ENCODE measurements at places on chromosomes 4 and X.

DNA sequence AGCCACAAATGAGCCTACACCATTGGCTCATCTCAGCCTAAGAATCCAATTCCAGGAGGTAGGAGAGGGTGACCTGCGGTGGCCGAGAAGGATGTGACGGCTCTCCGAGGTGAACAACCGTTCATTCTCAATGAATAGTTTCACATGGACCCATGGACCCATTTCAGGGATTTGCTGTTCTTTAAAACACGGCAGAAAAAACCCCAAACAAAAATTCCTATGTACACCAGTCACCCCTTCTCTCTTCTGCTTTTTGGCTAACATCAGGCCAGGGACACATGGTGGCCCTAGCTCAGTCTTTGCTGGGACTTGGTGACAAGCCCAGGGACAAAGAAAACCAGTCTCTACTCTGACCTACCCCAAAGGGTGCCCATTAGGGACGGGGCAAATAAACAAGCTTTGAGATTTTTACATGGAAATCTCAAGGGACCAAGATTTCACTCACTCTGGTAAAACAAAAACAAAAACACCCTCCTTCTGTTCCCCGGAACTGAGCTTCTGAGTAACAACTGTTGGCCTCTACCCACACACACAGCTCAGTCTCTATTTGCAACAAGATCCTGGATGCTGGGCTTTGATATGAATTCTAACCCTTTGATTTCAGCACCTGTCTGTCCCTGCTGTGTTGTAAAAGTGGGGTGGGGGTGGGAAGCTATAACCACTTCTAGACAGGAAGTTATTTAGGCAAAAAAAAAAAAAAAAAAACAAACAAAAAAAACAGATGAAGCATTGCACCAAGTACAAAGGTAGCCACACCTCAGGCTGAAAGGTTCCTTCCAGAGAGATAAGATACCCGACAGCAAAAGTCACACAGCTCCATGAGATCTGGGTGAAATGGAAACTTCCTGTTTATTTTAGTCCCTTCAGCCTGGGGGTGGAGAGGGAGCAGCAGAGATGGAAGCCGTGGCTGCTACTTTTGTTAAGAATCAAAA, 49.0 kb downstream of the DDX3X start:
- peak; percentile 12 for DNase-seq

DNA sequence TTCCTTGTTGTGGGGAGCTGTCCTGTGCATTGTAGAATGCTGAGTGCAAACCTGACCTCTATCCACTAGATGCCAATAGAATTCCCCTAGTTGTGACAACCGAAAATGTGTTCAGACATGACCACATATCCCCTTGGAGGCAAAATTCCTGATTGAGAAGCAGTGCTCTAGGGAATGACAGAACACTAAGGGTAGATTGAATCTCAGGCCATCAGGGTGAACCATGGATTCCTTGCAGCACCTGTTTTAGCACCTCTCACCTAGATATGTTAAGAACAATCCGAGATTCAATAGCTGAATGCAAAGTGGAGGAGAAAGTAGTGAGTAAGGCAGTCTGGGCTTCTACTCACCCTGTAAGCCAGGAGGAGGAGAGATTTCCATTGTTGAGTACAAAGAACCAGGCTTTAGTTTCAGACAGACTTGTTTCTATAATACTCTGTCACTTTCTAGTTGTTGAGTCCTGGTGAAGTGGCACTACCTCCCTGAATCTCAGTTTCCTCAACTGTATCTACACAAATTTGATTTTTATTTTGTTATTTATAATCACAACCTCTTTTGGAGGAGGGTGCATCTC, 111.0 kb upstream of the RAP2C start:
- no peak for DNase-seq

DNA sequence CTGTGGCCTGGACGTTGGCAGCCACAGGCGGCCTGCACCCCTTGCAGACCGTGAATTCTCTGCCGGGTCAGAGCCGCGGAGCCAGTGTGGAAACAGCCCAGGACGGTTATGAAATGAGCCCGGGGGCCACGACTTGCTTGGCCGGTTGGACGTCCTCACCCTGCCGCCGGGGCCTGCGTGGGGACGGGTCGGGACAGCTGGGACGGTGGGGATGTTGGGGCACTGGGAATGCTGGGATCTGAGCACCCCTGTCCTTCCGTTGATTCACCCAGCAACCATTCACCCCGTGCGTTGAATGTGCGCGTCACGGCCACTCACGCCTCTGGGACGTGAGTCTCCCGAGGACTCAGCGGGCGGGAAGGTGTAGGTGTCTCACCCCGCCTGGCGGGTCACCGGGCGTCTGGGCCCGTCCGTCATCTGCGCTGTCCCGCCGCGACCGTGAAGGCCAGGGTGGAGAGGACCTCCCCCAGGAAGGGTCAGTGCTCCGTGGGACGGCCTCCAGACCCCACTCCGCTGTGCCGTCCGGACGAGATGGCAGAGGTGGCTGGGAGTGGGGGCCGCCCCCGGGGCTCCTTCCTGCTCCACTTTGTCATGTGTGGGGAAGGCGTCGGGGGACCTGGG, 4.5 kb upstream of the PLCXD1 start:
- DNase-seq = no peak

- DNase-seq = peak; percentile 4
Observed at GRCh38 chr4:10160281-10160856, 43.8 kb upstream of the WDR1 start.

GRCh38 chrX:112851161-112851779, 10.6 kb upstream of the AMOT start:
- DNase-seq = no peak

- no peak for DNase-seq
Observed at GRCh38 chrX:48971249-48972219, at the start of gene KCND1. Gene KCND1, minus strand, starts transcription at chrX:48971844. Its CDS starts 1,573 bp downstream, at chrX:48970271.

GRCh38 chr4:173519111-173520101, 10.6 kb downstream of the HAND2 start:
- no peak for DNase-seq

DNA sequence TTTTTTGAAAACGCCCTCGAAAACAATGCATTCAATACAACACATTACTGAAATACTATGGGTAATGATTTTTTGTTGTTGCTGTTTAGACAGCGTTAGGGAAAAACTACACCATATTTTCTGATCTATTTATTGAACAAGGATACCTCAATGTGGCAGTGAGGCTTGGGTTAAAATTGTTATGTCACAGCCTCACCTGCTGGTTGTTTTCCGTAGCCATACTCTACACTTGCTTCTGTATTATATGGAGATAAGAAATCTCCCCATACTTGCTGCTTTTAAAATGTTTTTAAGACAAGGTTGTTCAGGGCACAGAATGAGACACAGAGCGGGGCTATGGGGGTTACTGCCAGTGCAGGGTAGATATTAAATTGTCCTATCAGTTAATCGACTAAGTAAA, 221.6 kb upstream of the FTHL17 start:
- DNase-seq = no peak

DNA sequence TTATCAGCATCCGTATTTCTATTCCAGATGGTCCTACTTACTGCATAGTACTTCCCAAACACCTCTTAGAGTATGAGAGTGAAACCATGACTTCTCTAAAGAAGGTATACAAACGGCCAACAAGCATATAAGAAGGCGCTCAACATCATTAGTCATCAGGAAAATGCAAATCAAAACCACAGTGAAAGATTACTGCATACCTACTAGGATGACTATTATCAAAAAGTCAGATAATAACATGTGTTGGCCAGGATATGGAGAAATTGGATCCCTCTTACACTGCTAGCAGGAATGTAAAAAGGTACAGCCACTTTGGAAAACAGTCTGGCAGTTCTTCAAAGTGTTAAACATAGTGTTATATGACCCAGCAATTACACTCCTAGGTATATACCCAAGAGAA, 215.3 kb upstream of the CXorf66 start:
- DNase-seq = no peak

- no peak for DNase-seq
Observed at GRCh38 chr4:37998226-37998625, 38.0 kb downstream of the PTTG2 start.

DNA sequence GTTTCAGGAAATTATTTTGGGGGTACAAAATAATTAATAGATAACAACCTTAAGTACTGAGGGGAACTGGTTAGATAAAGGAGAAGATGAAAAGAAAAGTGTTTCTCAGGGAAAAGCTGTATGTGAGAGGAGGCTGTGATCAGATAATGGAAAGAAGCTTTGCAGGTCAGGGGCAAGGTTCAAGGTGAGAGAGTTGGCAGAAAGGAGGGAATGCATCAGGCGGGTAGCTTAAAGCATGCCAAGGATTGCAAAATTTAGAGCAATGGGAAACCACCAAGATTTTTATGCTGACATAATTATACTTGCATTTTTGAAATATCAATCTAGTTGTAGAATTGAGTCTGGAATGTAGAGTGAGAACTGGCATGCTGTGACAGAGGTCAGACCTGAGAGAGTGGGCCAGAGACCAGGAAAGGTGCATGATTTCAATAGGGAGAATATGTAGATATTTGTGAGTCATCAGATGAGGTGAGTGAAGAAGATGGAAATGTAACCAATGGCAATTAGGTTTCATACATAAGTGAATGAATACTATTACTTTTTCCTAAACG, 508.7 kb downstream of the TRIML1 start:
- DNase-seq = no peak

DNA sequence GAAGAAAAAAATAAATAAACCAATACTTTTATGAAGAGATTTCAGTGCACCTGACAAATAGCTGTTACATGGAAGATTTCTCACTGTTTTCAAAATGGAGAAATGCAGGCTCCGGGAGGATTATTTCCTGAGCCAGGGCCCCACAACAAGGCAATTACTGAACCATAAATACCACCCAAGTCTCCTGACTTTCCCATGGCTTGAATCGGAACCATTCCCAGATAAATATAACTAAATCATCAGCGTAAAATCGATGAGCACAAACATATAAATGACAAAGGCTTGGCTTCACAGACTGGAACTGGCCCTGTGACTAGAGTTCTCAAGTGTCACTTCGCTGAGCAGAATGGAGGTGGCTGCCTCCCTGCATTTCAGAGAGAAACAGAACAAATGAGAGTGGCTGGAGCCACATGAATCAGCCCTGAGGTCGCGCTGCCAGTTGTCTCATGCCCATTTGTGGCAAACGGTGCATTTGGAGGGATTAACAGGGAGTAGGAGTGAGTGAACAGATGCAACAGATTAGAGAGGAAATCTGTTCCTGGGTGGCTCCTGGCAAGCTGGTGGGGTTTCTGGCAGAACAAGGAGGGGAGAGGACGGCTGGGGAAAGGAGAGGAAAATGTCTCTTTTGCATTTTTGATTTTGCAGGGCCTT, 57.3 kb upstream of the STIM2 start:
- peak; percentile 1 for DNase-seq

GRCh38 chr4:78074759-78075158, 17.6 kb downstream of the FRAS1 start:
- no peak for DNase-seq

DNA sequence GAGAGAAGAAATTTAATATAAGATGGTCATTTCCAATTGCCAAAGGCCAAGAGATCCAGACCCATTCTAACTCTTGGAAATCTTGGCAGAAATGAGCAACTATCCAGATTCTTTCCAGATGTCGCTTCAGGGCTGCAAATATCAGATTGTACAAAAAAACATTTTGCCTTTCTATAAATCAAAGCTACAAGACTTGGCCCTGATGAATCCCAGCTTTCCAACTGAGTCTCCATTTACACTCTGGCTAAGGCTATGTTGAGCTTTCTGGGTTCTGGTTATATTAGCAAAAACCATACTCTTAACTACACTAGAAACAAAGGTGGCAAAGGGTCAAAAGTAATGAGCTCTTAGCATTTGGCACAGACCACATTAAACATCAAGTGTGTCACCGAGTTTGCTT, 345.8 kb downstream of the OPHN1 start:
- DNase-seq = no peak

DNA sequence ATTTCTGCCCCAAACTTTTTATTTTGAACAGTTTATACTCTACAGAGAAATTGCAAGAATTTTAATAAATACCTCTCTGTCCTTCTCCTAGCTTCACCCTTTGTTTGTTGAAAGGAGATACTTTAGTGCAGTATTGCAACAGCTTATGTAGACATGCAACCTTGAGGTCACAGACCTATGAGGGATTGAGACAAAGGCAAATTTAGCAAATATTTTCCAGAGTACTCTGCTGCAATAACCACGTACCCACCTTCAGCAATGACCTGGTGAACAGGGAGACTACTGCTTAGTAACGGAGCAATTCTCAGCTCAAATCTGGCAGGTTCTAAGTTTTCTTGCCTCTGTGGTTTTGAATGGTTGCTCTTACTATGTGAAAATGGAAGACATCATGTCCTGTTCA, 13.2 kb downstream of the FGA start:
- no peak for DNase-seq

DNA sequence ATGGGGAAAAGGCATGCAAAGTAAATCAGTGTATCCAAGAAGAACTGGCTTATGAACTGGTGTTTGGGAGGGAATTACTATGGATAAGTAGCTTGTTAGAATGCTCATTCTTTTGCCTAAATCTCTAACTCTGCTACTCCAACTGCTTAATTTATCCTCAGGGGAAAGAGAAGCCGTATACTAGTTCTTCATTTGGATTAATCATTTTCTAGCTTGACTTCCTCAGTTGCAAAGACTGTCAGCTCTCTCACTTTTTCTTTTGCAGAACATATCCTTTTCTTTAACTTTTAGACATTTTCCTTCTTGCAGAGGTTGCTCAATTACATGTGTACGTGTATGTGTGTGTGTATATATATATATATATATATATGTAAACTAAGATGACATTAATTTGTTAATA, 21.9 kb downstream of the GPRIN3 start:
- no peak for DNase-seq

GRCh38 chr4:177582992-177583391, 140.8 kb upstream of the AGA start:
- no peak for DNase-seq

- no peak for DNase-seq
Observed at GRCh38 chr4:175431694-175432093, 380.4 kb downstream of the GPM6A start.

DNA sequence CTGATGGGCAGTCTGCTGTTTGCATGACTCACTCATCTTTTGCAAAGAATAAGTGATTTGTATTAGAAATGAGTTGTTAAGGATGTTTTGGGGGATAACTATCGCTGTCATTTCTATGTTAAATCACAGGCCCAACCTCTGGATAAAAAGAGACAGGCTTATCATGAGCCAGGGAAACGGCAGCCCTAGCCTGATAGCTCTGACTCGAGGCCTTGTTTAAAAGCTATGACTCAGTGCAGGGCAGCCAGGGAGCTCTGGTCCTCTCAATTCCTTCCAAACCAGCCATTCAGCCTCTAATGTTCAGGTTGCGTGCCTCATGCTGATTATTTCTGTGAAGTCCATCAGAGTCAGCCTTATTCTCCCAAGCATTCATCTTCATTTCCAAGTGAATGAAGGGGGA, 305.9 kb upstream of the HAND2 start:
- no peak for DNase-seq

DNA sequence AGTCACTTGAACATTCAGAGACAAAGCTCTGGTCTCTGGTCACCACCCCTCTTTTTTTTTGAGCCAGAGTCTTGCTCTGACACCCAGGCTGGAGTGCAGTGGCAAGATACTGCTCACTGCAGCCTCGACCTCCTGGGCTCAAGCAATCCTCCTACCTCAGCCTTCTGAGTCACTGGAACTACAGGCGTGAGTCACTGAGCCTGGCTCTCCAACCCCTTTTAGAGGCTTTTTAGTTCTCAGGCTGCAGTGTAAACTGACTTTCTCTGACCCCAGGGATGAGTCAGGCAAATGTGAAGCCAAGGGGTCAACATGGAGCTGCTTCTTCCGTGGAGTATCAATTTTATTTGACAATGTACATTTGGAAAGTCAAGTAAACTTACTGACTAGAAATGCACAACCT, 229.2 kb downstream of the PTTG2 start:
- DNase-seq = no peak

Measured in NCI-H510A treated with DMSO at 0.1 percent for 48 hours (cell line).